Common myeloid progenitor, CD34-positive (primary cell): ENCODE measurements at places on chromosomes 16 and 17.

GRCh38 chr17:4333041-4333440 is 33.4 kb downstream of the UBE2G1 start:
- no peak for DNase-seq

GRCh38 chr16:84818133-84818532 is 1.7 kb upstream of the CRISPLD2 start:
- no peak for DNase-seq

DNA sequence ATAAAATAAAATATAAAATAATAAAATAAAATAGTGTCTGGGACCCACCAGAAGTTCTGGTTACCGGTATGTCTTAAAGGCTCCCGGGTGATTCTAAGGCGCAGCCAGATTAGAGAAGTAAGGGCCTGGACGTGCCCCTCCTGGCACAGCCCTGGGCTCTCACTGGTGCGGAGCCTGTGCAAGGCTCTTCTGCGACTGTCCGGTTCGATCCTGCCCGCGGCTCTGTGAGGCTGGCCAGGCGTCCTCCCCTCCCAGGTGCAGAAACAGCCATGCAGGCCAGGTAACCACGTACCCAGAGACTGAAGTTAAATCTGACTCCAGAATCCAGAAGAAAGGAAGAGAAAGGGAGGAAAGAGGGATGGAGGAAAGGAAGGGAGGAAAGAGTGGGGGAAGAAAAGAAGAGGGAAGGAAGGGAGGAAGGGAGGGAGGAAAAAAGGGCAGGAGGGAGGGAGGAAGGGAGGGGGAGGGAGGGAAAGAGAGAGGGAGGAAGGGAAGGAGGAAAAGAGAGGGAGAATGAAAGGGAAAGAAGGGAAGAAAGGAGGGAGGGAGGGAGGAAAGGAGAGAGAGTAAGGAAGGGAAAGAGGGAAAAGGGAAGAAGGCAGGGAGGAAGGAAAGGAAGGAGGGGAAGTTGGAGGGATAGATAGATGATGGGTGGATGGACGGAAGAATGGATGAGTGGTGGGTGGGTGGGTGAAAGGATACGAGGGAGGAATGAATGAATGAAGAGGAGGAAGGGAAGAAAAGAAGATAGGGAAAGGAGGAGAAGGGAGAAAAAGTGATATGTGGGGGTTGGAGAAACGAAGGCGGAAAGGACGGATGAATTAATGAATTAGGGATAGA is 42.3 kb downstream of the C16orf82 start:
- no peak for DNase-seq

- DNase-seq, result no peak
These were observed 68.2 kb downstream of the DYNLRB2 start for GRCh38 chr16:80608946-80609345.

GRCh38 chr17:59451706-59452105 is 113.7 kb upstream of the DHX40 start:
- DNase-seq, result no peak

GRCh38 chr16:58515871-58516767 is 802 bp downstream of the SETD6 start:
- peak; percentile 34 for DNase-seq

GRCh38 chr17:30372755-30373154 is 6.0 kb upstream of the CPD start:
- no peak for DNase-seq

DNA sequence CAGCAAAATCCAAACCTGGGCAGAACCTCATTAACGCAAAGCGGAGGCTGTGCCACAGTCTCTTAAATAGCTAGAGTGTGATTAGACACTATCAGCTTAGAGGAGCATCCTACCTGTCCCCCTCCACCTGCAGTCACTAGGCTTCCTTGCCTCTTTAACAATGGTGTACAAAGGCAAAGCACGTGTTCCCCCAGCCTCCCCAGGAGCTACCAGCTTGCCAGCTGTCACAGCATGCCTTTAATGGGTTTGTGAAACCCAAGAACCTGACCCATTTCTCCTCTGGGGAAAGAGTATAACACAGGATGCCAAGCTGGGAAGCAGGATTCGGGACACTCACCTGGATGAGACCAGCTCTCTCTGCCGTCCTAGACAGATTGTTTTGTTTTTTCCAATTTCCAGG is 37.2 kb upstream of the TBX2 start:
- DNase-seq, result no peak

- no peak for DNase-seq
These were observed 150.0 kb downstream of the HS3ST4 start for GRCh38 chr16:25841761-25842160.

DNA sequence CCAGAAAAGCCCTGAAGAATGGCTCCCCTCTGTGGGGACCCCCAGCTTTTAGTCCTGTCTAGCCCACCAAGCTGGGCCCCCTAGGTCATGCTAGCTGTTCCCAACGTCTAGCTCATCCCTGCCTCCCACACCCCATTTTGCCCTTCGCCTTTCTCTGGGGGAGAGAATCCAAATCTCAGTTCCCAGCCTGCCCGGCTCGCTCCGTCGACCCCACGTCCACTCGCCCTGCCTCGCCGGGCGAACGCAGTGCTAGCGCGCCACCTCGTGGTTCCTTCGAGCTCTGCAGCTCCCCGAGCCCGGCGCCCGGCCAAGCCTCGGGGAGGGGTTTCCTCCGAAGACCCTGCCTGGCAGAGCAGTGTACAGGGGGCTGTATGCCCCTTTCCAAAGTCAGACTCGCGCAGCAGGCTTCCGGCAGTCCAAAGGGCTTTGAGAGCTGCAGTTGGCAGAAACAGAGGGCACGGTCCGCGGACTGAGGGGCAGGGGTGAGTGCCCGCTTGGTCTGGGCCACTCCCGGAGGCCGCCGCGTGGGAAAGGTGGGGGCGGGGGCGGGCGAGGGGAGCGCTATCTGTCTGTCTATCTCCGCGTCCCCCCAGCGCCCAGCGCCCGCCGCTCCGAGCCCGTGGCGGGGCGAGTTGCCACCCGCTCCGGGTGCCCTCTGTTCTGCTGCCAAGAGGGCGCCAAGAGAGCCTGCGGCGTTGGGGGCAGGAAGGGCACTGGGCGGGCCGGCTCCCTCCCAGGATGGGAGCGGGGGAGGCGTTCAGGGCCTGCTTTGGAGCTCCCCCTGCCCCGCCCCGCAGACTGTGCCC is 1.7 kb upstream of the DLX3 start:
- peak; percentile 29 for DNase-seq

GRCh38 chr16:48629016-48629415 is 19.0 kb upstream of the N4BP1 start:
- no peak for DNase-seq

GRCh38 chr17:56917559-56918296 is 3.9 kb upstream of the TRIM25 start:
- no peak for DNase-seq

DNA sequence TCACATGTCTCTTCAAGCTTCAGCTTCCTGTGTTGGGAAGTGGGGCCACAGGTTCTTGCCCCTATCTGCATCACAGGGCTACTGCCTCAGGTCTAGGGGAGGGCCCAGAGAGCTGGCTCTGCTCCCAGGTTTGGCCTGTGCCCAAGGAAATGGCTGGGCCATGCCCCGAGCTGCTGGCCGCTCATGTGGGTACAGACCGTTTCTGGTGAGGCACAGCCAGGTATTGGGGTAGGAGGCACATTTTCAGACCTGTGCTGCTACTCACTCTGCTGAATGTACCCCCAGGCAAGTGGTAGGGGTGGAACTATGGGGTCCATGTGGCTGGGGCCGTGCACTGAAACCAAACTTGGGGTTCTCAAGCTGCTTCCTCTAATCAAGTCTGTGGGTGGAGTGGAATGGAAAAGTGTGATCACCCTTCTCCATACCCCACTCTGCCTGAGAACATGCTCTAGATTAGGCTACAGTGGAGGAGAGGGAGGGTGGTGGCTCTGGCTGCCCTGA is 4.6 kb downstream of the GAS2L2 start:
- DNase-seq, result peak; percentile 69

DNA sequence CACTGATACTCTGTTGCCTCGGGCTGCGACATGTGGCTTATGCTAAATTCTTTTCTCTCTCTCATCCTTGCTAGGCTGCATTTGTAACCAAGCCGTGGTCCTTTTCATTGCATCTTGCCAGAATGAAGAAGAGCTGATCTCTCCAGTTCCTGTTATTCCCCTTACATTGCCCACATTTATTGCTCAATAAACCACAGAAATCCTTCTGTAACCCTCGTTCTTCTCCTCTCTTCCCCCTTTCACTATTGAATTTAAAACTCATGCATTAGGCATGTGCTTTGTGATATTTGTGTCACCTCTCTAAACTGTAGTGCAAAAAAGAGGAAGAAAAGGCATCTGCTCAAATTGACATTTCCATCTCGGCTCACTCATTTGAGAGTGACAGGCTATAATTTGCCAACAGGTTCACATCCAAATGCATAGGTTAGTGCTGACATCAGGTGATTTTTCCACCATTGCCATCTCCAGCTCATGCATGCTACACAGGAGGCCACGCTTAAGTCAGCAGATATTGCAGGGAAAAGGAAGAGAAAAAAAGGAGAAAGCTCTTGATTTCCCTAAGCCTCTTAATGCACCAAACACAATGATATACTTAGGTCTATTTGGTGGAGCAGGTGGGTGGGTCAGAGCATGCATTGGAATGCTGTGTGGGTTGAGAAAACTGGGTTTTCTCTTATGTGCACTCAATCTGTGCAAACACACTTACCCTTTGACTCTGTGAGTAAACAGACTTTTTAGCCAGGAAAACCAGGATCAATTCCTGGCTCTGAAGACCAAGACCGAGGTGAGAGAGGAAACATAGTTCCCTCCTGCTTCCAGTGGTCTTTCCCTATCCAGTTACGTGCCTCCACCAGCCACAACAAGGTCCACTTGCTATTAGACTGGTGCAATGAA is 642.7 kb downstream of the HS3ST4 start:
- DNase-seq, result peak; percentile 2

DNA sequence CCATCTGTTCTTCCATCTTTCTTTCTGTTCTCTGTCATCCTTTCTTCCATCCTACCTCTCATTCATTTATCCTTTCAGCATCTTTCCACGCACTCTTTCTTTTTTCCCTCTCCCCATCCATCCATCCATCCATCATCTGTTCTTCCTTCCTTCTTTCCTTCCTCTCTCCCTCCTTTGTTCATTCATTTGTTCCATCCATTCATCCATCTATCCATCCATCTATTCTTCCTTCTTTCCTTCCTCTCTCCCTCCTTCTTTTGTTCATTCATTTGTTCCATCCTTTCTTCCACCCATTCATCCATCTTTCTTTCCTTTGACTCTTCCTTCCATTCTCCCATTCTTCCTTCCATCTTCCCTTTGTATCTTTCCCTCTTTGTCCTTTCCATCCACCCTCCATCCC is 39.2 kb downstream of the ARHGAP23 start:
- no peak for DNase-seq

DNA sequence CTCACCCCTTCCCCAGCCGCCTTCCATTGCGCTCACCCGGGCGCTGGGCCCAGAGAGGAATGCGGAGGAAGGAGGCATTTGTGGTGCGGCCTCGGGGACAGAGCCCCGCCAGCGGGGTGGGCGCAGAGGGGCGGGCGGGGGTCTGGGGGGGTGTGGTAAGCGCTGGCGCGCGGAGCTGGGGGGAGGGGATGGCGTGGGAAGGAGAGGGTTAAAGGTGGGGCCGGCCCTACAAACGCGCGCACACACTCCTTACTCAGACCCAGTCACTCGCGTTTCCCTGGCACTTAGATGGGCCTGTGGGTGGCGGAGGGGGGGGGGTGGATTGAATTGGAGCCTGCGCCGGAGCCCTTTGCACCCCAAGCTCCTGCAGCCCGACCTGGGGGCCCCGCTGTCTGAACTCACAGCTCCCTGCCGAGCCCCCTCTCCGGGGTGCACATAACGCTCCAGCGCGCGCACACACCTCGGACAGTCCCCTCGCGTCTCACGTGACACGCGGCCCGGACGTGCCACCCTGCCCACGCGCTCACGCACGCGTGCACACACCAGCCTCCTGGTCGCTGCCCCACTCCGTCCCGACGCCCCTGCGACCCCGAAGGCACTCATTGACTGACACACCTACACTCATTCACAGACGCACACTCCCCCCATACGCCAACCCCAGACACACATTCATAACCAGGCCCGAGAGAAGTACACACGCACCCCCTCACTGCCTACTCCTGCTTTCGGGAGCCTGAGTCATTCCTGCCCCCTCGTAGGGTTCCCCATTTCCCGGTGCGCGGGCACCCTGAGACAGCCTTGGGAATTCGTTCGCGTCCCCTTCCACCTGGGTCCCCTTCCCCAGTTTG is 844 bp downstream of the TBKBP1 start:
- DNase-seq, result peak; percentile 83

DNA sequence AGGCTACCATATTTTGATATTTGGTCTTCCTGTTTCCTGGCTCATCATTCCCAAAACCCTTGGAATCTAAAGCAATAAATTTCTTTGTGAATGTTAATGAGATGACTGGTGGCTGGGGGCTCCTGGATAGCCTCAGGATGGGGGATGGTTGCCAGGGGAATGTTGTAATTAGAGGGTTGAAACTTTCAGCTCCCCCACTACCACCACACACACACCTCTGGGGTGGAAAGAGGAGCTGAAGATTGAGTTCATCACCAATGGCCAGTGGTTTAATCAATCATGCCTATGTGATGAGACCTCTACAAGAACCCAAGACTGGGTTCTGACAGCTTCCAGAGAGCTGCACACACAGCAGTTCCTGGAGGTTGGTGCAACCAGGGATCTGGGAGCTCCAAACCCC is 59.1 kb downstream of the HS3ST3A1 start:
- no peak for DNase-seq

DNA sequence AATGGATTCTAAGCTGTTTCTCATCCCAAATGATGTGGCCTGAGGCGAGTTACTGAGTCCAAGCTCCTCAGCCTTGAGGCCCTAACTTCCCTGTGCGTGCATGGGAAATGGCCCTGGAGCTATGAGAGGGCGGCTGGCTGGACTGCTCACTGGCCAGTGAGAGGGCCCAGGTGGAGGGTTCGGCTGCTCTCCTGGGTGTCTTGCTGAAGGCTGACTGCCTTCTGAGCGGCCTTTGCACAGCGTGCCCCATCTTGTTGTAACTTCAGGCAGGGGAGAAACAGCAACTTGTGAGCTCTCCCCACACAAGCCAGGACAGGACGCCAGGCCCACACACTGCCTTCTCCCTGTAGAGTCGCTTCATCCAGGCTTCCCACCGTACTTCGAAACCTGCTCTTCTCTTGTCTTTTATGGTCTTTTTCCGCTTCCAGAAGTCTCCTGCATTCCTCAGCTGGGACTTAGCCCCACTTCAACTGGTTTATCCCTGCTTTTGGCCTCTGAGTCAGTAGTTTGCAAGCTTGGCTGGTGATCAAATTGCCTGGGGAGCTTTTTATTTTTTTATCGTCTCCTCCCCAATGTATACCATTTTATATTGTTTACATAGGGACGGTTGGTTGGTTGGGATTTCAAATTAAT is 13.3 kb downstream of the CDH3 start:
- no peak for DNase-seq

DNA sequence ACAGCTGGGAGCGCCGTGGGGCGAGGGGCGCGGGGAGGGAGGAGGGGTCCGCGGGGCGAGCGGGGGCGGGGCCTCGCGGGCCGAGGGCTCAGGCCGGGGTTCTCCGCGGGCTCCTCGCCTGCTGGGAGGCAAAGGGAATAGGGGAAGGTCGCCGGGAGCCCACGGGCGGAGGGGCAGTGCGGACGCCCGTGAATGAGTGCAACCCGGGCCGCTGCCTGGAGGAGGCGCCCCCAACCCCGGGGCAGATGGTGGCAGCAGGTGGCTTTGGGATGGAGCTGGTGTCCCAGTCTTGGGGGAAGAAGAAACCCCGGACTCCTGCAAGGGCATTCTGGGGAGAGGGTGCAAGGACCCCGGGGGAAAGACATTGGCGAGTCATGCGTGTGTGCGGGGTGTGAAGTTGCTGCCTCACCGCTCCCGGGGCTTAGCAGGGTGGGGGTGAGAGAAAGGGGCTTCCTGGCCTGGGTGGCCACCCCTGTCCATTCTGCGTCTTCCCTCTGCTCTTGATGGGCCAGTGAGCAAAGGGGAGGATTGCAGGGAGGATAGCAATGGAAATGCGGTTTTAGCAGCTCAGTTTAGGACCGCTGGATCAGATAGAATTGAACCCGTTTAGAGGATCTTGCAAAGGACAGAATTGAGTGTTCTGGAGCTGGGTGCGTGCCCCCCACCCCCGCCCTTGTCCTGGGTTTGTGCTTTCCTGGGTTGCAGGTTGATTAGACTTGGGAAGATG is 526 bp downstream of the KIAA0513 start:
- DNase-seq, result no peak
